ENCODE measurements at places on chromosomes 12 and 14. TPM values are rescaled to one million over a fixed set of nuclear protein-coding genes. Genes with fewer than 3 reads are reported as not detected.

DPY19L2 gene
- total RNA-seq: 26.3 TPM

HCAR1 gene
- total RNA-seq: 0.18 TPM

CPNE6 gene
- total RNA-seq: 48.2 TPM

DNA sequence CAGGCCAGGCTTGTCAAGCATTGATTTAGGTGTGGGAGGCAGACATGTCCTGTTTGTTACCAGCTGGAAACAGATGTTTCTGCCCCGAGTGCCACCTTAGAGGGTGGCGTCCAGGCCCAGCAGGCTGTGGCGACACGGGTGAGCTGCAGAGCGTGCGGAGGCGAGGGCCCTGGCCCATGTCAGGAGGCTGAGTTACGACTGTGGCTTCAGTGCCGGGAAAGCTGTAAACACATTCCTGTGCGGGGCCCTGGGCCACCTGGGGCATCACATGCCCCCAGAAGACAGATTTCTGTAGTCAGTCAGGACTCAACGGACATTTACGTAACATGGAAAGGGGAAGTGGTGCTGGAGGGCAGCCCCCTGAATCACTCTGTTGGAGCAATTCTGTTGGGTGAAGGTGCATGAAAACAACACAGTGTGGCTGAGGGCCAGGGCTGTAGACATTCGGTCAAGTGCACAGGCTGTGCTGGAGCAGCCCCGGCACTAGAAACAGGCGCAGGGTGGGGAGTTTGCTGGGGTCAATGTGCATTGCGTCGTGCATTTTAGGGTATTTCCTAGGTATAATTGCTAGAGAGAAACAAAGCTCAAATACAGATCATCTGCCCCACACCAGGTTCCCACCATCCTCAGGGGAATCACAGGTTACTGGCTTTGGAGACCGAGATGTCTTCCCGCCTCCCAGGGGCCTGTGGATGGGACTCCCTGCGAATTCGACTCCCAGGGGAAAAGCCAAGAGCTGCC is 291.8 kb downstream of the TMEM121 start:
- no peak for DNase-seq

- no peak for DNase-seq
These were observed 82.7 kb downstream of the LGMN start for GRCh38 chr14:92665661-92666110.

RAPGEF3 gene
- total RNA-seq: 109 TPM

ANO2 gene
- 5.7 TPM for total RNA-seq

- no peak for DNase-seq
These were observed 4.7 kb downstream of the TDRD9 start for GRCh38 chr14:103932791-103933490.

INSM2 gene
- total RNA-seq: 2.9 TPM

GRCh38 chr12:32134101-32134888 is 27.6 kb downstream of the BICD1 start:
- no peak for DNase-seq

DNA sequence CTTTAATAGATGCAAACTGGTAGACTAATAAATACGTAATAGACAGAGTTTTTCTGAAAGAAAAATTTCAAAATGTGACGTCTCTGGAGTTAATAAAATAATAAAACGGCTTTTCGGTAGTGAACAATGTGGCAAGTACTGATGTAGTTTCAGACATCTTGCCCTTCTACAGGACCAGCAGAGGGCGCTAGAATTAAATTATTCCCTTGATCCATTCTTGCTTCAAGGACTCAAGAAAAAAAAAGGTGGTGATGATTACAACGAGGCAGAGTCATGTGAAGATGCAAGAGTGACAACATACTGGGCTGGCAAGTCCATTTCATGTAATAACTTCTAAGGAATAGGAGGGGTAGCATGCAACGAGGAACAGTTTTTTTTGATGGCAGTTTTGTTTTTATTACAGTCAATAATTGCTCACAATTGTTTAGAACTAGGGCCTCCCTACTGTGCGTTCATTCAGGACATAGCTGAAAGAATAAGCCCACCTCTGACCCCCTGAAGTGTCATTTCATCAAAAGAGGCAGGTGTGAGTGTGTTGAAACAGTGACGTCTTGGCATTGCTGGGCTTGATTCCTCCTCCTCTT is 101.0 kb upstream of the GZMB start:
- no peak for DNase-seq

DNA sequence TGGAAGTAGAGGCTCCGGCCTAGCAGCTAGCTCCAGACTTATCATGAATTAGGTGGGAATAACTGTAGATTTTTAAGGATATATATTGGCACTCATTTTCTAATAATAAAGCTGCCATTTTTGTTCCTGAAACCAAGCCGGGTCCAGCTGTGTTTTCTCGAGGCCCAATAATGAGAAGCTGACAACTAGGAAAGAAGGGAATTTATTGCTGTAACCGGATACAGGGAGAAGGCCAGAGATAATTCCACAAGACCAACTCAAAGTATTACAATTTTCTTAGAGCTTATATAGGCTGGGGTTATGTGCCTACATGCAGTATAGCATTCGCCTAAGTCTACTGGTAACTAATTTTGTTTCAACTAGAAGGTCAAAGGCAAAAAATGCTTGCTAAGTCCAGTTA is 122.3 kb upstream of the FBXO33 start:
- no peak for DNase-seq

- no peak for DNase-seq
These were observed 31.3 kb upstream of the CMAS start for GRCh38 chr12:22014783-22015144.

CCDC38 gene
- not detected for total RNA-seq

DNA sequence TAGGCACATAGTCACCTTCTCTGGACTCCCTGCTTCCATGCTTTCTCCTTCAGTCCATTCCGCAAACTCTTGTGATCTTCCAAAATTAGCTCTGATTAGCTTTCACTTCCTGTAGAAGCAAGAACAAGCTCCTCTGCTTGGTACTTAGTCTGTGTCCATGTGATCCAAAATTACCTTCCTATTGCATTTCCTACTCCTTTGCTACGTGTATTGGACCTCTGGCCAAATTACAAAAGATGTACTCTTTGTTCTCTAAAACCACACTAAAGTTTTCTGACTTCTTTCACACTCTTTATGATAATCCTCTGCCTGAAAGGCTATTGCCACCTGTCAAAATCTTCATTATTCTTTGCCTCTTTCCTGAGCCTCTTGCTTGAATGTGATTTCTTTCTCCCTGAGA is 786 bp upstream of the TSFM start:
- no peak for DNase-seq

DNA sequence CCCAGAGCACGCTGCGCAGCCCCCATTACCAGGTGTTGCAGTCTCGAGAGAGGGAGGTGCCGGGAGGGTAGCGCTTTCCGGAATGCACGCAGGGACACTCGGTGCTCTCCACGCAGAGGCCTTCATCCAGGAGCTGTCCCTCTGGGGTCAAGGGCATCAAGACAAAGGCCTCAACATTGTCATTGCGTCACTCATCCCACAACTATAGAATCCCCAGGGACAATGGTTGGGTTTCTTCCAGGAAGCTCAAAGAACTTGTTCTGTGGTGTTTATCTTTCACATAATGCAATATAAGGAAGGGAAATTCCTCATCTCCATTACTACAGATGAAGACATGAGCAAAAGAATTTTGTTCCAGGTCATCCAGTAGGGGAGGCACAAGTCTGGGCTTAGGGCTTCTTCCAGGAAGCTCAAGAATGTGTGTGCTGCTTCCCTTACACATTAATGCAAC is 52.1 kb downstream of the VWF start:
- DNase-seq: no peak

DNA sequence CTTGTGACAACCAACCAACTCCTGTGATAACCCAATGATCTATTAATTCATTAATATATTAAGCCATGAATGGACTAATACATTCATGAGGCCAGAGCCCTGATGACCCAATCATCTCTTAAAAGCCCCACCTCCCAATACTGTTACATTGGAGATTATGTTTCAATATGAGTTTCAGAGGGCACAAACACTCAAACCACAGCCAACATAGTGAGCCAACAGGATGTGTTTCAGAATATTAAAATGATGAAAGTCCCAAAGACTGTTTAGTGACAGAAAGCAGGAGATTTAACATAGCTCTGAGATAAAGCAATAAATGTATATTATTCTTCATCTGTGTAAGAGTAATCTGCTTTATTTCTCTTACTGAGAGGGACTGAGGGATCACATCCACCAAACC is 71.7 kb downstream of the PTPRO start:
- no peak for DNase-seq

- no peak for DNase-seq
These were observed 133.5 kb upstream of the HIF1A start for GRCh38 chr14:61561657-61562276.

- DNase-seq: no peak
These were observed 21.2 kb downstream of the BCL7A start for GRCh38 chr12:122042910-122043309.

DNA sequence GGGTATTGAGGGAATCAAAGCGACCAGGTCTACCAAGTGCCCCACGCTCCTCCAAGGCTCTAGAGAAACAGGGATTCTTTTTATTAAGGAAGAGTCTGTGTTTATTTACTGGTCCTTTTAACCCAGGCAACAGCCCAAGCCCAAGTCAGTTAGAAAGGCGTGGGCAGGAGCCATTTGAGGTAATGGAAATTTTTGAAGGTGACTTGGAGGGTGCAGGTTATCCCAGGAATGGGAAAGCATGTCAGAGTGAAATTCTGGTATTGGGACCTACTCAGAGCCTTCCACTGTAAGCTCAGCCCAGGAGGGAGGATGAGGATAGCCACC is 2.9 kb downstream of the SLC6A12 start:
- DNase-seq: no peak

GRCh38 chr14:72519543-72519942 is 374.4 kb downstream of the DPF3 start:
- DNase-seq: no peak

- no peak for DNase-seq
These were observed 121.8 kb downstream of the SUDS3 start for GRCh38 chr12:118498171-118498570.

DNA sequence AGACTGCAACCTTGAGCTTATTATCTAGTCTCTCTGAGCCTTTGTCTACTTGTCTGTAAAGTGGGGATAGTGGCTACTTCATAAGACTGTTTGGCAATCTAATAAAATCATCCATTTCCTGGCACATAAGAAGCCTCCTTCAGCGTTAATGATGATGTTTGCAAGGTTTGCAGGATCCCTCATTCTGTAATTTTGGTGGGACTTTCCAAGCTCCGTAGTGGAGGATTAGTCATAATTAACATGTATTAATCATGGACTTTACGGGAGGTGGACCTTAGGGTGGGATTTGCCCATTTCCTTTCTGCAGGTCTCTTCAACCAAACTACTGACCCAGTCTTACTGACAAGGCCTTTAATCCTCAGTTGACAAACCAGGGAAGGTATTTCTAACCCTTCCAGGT is 66.2 kb downstream of the NTF3 start:
- DNase-seq: no peak

DNA sequence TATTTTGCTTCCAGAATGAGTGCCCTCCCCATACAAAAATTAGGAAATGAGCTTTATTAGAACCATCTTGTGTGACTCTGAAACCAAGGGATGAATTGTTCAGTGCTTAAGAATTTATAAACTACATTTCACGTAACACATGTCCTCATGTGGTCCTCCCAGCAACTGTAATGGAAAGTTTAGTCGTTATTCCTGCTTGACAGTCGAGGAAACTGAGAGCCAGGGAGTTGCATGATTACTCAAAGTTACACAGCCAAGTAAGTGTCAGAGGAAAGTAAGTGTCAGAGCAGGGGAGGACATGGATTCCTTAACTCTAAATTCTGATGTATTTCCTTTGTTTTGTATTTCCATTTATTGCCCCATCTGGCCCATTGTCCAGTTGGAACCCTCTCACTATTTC is 453.9 kb downstream of the FUT8 start:
- DNase-seq: no peak

GRCh38 chr12:96248136-96248931 is 54.2 kb downstream of the ELK3 start:
- DNase-seq: no peak

RAB15 gene
- 56.6 TPM for total RNA-seq

DNA sequence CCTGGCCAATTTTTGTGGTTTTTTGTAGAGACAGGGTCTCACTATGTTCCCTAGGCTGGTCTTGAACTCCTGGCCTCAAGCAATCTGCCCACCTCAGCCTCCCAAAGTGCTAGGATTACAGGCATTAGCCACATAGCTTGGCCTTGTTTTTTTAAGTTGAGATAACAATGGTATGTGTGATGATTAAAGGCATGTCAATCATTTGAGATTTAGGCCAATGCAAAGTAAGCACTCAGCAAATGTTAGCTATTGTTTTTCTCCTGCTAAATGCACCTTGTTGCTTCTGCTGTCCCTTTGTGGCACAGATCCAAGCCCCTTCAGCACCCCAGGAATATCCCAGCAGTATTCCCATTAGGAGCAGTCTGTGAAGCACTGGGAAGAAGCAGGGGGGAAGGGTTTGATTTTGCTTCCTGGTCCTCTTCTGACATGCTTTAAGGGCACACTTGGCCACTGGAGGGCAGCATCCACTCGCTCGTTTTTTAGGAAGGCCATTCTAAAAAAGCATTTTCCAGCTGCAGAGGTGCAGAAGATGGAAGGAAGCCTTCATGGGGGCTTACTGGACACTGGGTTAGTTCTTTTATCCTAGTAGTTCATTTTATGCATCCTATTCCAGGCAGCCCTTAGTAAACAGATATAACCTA is 70.2 kb upstream of the ZFP36L1 start:
- peak; percentile 71 for DNase-seq

CLEC2A gene
- total RNA-seq: not detected

GRCh38 chr12:113861708-113862312 is 104.3 kb downstream of the RBM19 start:
- no peak for DNase-seq

- DNase-seq: no peak
These were observed 32.6 kb upstream of the FGD4 start for GRCh38 chr12:32366714-32367113.

IAPP gene
- total RNA-seq: not detected

DNA sequence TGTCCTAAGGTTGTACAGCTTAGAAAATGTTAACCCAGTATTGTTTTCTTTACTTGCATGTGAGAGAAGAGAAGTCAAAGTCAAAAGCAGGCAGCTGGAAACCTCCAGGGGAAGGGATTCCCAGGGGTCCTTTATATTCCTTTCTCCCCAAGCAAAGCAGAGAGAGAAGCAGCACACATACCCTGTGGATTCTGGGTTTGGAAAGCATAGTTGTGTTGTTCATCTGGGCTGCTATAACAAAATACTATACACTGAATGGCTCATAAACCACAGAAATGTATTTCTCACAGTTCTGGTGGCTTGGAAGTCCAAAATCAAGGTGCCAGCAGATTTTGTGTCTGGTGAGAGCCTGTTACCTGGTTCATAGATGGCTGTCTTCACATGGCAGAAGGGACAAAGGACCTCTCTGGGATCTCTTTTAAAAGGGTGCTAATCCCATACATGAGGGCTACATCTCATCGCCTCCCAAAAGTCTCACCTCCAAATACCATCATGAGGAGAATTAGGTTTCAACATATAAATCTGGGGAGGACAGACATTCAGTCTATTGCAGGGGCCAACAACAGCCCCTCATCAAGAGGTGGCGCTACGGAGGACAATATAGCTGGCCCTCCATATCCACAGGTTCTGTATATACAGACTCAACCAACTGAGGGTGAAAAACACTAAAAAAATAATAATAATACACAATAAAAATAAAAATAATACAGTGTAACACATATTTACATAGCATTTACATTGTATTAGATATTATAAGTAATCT is 19.3 kb upstream of the PCNX1 start:
- DNase-seq: no peak

Data from dorsolateral prefrontal cortex (tissue), 122 donors.